ENCODE measurements at places on chromosomes 11 and 22. TPM values are rescaled to one million over a fixed set of nuclear protein-coding genes. Genes with fewer than 3 reads are reported as not detected.

- DNase-seq: no peak
Measured at GRCh38 chr11:108524422-108524821, 26.2 kb upstream of the POGLUT3 start.

DNA sequence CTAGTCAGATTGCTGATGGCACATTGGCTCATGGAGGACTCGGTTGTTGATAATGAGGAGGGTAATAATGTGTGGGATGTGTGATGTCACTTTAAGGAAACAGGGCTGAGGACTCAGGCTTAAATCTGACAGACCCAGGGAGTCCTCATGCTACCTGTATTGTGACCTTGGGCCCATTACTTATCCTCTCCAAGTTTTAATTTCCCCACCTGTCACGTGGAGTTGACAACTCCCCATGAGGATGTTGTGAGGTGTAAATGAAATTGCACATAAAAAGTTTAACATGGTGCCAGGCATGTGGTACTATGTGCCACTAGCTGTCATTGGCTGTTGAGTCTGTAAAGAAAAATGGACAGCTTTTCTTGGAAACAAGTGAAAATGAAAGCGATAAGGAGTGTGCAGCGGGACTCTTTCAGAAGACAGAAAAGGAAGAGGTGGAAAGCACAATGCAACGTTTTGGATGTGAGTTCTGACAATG, 15.3 kb downstream of the IL10RA start:
- DNase-seq: no peak

DNA sequence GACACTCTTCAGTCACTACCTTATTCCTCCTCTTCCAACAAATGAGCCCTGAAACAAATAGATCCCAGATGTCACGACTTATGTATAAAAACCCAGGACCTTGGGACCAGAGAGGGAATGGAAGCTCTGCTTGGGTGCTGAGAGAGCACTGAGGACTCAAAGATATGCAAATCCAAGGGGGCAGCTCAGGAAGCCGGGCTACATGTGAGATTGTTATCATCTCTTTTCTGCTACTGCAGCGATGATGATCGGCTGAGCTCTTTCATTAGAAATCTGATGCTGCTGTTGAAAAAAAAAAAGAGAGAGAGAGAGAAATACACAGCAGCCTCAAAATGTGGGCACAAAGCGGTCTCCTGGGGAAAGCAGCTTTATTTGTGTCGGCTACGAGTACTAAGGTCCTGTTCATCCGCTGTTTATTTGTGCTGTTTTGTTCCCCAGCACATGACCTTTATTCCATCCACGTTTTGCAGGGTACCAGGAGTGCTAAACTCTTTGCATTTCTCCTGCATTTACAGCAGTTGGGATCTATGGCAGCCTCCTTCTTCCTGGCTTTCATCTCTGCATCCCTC, 120.2 kb downstream of the TRIM29 start:
- DNase-seq: no peak

Gene CNIH2
- total RNA-seq: 3.5 TPM

Gene CAPN1
- total RNA-seq: 118 TPM

Gene MS4A4A
- not detected for total RNA-seq

Gene KRTAP5-7
- total RNA-seq: not detected

Gene SART1
- total RNA-seq: 57.8 TPM

Gene TFIP11
- 52.3 TPM for total RNA-seq

Measured in OCI-LY7 (cell line).